Epithelial cell of prostate (primary cell): ENCODE measurements at places on chromosomes 3 and 15.

DNA sequence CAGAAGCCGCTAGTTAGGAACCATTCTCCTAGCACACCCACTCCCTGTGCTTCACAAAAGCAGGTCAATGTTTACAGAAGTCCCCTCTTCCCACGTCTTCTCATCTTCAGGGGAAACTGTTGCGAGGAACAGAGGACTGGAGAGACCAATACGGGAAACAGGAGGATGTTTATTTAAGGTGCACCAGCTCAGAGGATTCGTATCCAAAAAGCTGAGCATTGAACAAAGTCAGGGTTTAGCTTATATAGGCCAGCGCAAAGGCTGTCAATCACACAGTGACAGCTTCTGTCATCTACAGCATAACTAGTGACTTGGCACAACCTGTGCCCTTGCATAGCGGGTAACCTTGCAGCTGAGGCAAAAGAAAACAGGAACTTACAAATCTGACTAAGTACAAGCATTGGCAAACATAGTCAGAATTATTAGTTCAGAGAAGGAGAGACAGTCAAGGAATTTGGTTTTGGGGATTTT is 61.3 kb downstream of the ZDHHC19 start:
- no peak for DNase-seq

GRCh38 chr3:127456471-127457093 is 134.0 kb downstream of the TPRA1 start:
- DNase-seq: peak; percentile 63

DNA sequence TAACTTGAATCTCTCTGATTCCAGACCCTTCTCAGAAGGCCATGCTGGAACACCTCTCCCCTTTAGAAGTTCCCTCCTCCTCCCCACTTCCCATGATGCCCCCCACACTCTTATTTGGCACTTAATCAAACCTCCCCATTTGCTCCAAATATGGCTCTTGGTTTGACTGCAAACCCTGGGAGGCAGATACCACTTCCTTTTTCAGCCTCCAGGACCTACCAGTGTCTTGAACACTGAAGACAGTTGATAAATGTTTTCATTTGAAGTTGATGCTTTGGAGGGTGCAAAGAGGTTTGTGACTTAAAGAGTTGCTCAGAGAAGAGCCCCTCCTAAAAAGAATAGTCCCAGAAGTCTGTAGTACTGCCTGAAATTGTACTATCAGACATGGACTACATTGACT is 61.5 kb downstream of the SEMA5B start:
- no peak for DNase-seq

DNA sequence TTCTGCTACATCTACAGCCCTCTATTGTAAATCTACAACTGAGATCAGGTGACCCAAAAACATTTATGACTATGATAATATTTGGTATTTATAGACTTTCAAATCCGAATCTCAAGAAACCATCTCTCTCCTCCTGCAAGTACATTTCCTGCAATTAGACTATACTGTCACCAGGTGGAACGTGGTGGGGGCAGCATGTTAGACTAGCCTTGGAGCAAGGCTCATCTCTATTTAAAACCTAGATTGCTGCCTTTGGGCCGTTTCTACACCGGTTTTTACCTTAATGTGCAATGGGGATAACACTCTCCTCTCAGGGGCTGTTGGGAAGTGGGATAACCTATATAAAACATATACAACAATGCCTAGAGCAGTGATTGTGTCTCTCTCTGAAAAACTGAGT is 3.8 kb upstream of the KATNBL1 start:
- DNase-seq: no peak

- DNase-seq: no peak
Measured at GRCh38 chr3:13075986-13076654, 2.9 kb upstream of the IQSEC1 start.

DNA sequence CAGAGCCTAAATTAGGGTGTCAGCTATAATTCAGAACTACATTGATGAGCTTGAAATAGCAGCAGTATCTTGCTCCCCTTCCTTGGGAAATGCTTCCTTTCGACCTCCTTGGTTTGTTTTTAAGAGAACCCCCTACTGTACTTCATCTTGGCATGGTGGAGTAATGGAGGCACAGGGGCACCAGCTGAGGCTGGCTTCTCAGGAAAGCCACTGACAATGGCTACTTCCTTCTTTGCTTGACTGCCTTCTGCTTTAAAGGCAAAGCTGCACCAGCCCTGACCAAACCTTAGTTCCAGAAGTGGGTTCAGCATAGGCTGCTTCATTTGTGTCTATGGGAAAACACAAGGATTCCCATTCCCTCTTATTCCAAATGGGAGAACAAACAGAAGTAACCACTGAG is 1.5 kb upstream of the FBXL22 start:
- no peak for DNase-seq
